8988T (cell line): ENCODE measurements at places on chromosomes 3 and 15.

DNA sequence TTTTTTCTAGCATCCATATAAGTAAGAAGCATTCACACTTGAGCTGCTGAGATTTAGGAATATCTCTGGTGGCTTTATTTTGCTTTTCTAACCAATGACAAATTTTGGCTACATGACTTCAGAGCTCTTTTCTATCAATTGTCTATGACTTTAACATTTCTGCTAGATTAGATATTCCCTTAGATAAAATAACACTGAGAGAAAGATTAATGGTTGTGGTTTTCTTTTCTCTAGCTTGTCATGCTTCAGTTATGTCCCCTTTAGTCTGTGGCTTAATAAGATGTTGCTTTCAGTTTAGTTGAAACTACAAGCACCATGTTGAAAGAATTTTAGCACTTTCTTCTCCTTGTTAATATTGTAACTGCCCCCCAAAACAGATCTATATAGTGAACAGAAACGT, 665.6 kb upstream of the CCDC54 start:
- no peak for DNase-seq

DNA sequence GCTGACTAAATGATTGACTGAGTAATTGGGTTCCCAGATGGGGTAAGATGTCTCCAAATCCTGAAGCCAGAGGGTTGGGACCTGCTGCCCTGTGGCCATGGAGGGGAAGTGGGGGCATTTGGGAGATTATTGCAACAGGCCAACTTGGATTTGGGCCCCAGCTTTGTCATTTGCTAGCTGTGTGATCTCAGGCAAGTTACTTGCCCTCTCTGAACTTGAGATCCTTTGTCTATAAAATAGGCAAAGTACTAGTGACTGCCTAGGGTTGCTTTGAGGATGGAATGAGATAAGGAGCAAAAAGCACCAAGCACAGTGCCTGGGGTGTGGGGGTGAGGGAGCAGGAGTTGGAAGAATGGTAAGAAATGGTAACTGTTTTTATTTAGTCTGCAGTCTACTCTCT, 4.4 kb upstream of the INSYN1 start:
- DNase-seq, result no peak

- no peak for DNase-seq
Measured at GRCh38 chr15:99343881-99344551, 92.7 kb downstream of the LRRC28 start.

DNA sequence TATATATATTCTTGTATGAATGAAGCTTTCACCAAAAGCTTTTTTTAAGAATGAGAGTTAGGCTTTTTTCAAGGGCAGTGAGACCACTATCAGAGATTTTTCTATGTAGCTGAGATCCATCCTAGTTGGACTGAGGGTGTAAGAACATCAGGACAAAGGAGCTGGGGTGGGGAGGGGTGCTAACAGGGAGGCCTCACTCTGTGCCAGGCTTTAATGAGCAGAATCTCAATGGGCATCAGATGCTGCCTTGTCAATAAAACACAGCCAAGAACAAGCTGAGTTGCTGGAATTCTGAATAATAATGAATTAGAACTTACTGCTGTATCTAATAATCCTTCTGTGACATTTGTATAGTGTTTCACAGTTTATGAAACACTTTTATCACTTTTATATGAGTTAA, 41.4 kb upstream of the USP3 start:
- DNase-seq, result no peak

DNA sequence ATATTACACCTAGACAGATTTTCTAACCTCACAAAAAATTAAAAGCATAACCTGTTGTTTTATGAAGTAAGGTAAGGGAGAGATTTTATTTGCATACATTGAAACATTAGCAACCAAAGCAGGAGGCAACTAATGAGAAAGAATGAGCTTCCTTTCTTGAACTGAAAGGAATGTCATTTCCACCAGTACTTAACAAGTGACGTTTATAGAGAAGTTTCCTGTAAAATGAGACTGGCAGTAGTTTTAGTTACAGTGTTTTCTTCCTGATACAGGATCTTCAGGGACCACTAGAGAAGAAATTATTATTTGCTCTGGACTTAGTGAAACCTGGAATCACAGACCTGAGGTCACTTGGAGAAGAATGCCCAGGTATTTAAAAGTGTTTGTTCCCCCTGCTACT, 27.4 kb upstream of the FRMD5 start:
- no peak for DNase-seq

- no peak for DNase-seq
Measured at GRCh38 chr15:101046826-101047225, 127.7 kb downstream of the LRRK1 start.

GRCh38 chr3:19688767-19689166, 245.2 kb downstream of the EFHB start:
- no peak for DNase-seq

DNA sequence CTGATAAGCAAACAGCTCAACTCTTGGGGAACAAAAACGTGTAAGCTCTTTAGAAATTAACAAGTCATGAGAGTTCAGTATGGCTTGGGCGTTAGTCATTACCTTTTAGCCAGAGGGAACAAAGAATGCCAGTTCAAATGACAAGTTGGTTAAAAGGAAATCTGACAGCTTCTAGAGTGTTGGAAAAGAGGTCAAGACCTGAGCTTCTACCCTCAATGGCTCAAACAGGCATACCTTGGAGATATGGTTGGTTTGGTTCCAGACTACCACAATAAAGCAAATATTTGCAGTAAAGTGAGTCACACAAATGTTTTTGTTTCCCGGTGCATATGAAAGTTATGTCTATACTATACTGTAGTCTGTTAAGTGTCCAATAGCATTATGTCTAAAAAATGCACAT, 136.1 kb downstream of the CACNA1D start:
- no peak for DNase-seq

GRCh38 chr3:190097025-190097424, 23.7 kb downstream of the P3H2 start:
- DNase-seq, result no peak

- DNase-seq, result no peak
Measured at GRCh38 chr3:64190517-64191515, 34.5 kb downstream of the PRICKLE2 start.
